ENCODE measurements at places on chromosomes 16 and 17.

- no peak for DNase-seq
These were observed 288.9 kb upstream of the C16orf82 start for GRCh38 chr16:26777821-26778220.

DNA sequence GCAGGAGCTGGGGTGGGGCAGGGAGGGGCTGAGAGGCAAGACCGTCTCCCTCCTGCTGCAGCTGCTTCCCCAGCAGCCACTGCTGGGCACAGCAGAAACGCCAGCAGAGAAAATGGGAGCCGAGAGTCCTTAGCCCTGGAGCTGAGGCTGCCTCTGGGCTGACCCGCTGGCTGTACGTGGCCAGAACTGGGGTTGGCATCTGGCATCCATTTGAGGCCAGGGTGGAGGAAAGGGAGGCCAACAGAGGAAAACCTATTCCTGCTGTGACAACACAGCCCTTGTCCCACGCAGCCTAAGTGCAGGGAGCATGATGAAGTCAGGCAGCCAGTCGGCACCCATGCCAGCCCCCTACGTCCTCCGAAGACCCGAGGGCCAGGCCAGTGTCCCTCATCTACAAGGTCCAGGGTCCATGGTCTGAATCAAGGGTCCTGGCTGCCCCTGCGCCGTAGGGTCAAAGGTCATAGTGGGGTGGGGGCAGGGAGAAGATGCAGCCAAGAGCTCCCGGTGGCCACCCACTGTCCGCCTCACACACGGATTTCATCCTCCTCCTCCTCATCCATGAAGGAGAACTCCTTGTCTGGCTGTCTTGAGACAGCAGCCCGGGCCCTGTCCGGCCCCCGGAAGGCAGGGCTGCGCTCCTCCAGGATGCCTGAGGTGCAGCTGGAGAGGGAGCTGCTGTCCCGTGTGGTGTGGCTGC, 23.4 kb upstream of the CPSF4L start:
- no peak for DNase-seq

GRCh38 chr17:70483624-70484023, 314.3 kb downstream of the KCNJ2 start:
- no peak for DNase-seq

- no peak for DNase-seq
These were observed 12.5 kb downstream of the ERN2 start for GRCh38 chr16:23700509-23700908.

GRCh38 chr16:85912211-85912974, 13.4 kb downstream of the IRF8 start:
- no peak for DNase-seq

- DNase-seq = no peak
These were observed 46.6 kb upstream of the WSB1 start for GRCh38 chr17:27247071-27247957.

DNA sequence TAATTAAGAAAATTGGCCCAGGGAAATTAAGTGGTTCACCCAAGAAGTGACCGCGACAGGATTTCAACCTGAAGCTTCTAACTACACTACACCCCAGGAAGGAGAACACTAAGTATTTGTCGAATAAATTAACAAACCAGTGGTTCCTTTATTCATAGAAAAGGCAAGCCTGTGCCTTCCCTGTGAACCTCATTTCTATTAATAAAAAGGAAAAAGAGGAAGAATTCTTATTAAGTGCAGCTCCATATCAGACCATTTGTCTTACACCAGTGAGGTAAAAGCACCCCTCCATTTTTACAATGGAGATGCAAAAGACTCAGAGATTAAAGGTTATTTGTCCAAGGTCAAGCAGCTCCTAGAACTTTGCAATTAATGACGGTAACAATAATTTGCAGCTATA, 1.7 kb downstream of the COPS3 start:
- DNase-seq = no peak

DNA sequence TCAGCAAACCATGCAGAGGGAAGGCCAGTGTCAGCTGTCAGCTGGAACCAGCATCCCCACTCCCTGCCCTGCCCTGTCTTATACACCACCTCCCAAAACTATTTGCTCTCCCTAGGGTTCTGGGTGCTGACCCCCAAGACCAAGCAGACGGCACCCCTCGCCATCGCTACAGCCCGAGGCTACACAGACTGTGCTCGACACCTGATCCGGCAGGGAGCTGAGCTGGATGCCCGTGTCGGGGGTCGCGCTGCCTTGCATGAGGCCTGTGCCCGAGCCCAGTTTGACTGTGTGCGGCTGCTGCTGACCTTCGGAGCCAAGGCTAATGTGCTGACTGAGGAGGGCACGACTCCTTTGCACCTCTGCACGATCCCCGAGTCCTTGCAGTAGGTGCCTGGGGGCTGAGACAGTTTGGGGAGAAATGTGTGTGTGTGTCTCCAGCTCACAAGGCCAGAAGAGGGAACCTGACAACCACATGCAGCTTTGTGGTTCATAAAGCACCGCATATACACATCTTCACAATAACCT, 1.5 kb downstream of the ASB16 start:
- no peak for DNase-seq
